Activated CD4-positive, alpha-beta memory T cell treated with anti-CD3 and anti-CD28 coated beads for 36 hours (primary cell): ENCODE measurements at places on chromosomes 13 and 19.

- H3K4me1 ChIP-seq = no peaks in the 10 kb centered on the region
- H3K27me3 ChIP-seq = peaks cover 12% of the 10 kb centered on the region
- H3K27ac ChIP-seq = no peak overlapping the region
- H3K4me3 ChIP-seq = no peak overlapping the region
Observed at GRCh38 chr19:13573056-13573667, 66.9 kb upstream of the CACNA1A start.

GRCh38 chr13:100432611-100433010, 156.0 kb downstream of the GGACT start:
- no peak for DNase-seq
- H3K4me1 ChIP-seq = peaks cover 15% of the 10 kb centered on the region
- H3K27me3 ChIP-seq = no peaks in the 10 kb centered on the region
- H3K27ac ChIP-seq = no peak overlapping the region
- H3K36me3 ChIP-seq = peaks cover 2% of the 10 kb centered on the region

GRCh38 chr13:33108620-33109019, 92.4 kb downstream of the KL start:
- no peak for DNase-seq
- no peaks in the 10 kb centered on the region for H3K36me3 ChIP-seq
- peaks cover 9% of the 10 kb centered on the region for H3K27me3 ChIP-seq
- H3K4me3 ChIP-seq = no peak overlapping the region
- no peak overlapping the region for H3K27ac ChIP-seq

DNA sequence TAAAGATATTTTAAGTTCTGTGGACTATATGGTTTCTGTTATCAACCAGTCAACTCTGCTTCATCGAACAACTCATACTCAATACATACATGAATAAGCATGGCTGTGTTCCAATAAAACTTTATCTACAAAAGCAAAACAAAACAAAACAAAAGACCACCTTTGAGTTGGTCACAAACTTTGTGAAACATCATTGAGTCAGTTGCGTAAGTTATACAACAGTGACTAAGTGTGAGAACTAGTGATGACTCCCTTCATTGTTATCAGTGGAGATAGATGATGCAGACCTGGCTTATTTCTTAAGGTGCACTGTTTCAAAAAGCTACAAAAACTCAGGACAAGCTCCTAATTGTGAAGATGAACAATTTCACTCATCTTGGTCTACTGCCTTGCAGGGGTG, 14.5 kb upstream of the KLK4 start:
- H3K27me3 ChIP-seq = peaks cover 12% of the 10 kb centered on the region
- no peaks in the 10 kb centered on the region for H3K36me3 ChIP-seq
- H3K4me1 ChIP-seq = peaks cover 10% of the 10 kb centered on the region
